Activated CD4-positive, alpha-beta T cell treated with anti-CD3 and anti-CD28 coated beads, Interleukin-2, amount 10 ng/mL, durations not matched to agents 7 days and 5 days (primary cell): ENCODE measurements at places on chromosomes 12 and 14. TPM values are rescaled to one million over a fixed set of nuclear protein-coding genes. Genes with fewer than 3 reads are reported as not detected.

The RNASE12 gene
- not detected for total RNA-seq

The ZNF641 gene
- total RNA-seq: 24.0 TPM

The TAS2R7 gene
- not detected for total RNA-seq

The KRT6C gene
- total RNA-seq: not detected

- peaks cover 63% of the 10 kb centered on the region for H3K36me3 ChIP-seq
- H3K27ac ChIP-seq: no peak overlapping the region
- DNase-seq: no peak
- H3K4me1 ChIP-seq: peaks cover 46% of the 10 kb centered on the region
- H3K4me3 ChIP-seq: no peak overlapping the region
- H3K27me3 ChIP-seq: no peaks in the 10 kb centered on the region
These were observed 4.0 kb downstream of the AP1G2 start for GRCh38 chr14:23563473-23564180.

DNA sequence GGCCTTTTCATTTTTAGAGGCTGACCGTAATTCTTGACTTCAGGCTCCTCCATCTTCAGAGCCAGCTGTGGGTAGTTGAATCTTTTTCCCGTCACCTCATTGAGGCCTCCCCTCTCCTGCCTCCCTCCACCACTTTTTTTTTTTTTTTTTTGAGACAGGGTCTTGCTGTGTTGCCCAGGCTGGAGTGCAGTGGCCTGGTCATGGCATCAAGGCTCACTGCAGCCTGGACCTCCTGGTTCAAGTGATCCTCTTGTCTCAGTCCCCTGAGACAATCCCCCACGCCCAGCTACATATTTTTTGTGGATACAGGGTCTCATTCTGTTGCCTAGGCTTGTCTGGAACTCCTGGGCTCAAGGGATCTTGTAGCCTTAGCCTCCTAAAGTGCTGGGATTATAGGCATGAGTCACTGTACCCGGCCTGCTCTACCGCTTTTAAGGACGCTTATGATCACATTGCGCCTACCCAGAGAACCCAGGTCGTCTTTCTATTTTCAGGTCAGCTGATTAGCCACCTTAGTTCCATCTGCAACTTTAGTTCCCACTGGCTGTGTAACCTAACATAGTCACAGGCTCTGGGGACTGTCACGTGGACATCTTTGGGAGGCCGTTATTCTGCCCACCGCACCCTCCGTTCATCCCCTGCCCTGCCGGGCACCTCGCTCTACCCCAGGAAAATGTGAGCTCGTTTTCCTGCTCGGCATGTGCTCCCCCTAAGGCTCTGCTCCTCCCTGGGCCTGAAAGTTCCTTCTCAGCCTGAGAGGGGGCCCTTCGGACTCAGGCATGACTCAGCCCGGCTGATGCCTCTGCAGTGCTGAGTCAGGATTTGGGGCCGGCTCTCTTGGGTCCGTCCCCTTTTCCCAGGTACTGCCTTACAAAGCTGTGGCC lies 13.4 kb downstream of the TNFAIP2 start:
- no peaks in the 10 kb centered on the region for H3K4me1 ChIP-seq
- H3K4me3 ChIP-seq: no peak overlapping the region
- H3K27ac ChIP-seq: no peak overlapping the region
- no peak for DNase-seq

GRCh38 chr14:91016800-91017410 lies 43.5 kb downstream of the RPS6KA5 start:
- peaks cover 40% of the 10 kb centered on the region for H3K36me3 ChIP-seq
- peaks cover 44% of the 10 kb centered on the region for H3K4me1 ChIP-seq
- no peak overlapping the region for H3K4me3 ChIP-seq
- DNase-seq: no peak
